ENCODE measurements at places on chromosomes 3 and 15.

DNA sequence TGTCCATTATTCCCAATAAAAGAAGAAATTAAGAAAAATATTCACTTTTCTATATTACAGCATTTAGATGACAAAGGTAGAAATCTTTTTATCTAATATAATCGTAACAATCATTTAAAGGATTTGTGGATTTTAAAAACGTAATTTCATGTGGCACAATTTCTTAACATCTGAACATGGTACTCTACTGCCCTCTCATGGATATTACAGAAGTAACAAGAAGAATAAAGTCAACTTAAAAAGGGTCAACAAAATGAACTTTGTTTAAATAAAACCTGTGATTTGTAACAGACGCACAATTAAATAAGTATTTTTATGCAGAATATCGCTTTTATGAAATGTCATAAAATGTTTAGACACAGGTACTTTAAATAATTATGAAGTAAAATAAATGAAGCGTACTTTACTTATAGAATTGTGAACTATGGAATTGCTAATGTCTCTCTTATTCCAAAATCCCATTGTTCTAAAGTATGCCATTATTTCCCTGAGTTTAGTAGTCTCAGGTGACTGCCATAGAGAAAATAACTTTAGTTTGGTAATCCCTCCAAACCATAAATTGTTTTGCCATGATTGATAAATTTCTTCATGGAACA is 366.8 kb upstream of the ZNF385D start:
- DNase-seq: peak; percentile 3

DNA sequence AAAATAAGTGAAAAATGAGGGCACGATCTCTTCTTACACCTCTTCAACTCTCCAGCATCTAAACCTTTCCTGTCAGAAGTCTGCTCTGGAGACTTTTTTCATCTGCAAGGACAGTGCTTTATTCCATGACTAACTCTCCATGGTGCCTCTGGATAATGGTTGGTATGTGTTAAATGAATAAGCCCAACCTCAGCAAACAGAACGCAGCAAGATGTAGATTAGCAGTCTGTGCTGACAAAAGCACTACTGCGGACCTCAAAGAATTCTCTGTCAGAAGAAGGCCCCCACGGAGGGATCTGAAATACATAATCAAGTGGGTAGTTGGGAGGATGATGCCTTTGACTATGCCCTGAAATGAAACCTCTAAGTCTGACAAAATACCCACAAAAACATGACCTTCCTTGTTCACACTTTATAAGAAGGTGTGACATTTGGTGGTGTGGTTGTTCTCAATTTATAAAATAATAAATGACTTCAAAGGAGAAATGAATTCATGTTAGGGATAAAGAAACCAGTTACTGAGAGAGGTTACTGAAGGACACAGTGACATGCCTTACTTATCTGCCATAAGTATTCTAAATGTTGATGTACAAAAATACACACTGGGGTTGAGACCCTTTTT is 43.2 kb upstream of the ADCY5 start:
- DNase-seq: peak; percentile 29

DNA sequence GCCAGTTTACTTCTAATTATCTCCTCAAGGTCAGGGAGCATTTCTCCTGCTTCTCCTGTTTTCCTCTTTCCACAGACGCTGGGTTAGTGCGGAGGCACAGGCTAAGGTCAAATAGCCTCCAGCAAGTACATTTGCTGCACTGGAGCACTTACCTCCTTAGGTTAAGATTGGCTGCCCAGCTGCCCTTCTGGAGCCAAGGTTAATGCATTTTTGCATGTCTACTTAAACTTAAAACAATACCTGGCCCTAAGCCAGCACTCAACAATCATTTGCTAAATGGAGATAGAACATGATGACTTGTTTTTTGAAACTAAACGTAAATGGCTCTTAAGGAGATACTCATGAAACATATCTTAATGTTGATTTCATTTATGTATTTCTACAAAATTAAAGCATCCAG is 83.5 kb downstream of the SSR3 start:
- DNase-seq: no peak

DNA sequence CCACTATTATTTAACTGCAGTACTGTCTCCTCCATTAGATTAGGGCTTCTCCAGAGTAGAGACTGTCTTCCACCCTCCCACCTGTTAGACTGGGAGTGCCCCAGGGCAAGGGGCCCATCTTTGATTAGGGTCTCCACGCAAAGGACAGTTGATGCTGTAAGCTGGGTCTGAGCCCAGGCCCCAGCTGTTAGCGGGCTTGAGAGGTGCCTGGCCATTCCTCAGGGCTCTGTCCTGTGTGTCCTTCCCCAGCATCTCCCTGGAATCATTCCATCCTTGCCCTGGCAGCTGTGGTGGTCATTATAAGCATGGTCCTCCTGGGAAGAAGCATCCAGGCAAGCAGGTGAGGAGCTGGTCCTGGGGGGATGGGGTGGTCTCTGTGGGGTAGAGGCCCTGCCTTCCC is 6.1 kb downstream of the SLC51B start:
- no peak for DNase-seq

DNA sequence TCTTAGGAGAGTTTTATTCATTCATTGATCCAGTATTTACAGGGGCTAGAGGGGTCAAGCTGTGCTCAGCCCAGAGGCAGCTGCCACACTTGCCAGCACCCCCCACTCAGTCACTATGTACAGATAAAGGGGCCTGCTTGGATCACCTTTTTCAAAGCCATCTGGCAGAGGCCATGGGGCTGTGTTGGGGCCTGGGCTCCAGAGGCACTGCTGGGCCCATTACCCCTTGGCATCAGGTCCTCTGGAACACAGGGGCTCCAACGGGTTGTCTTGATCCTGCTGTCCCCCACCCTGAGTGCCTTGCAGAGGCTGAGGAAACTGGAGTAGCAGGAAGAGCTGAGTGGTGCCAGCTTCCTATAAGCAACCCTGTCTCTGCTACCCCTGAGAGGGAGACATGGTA is 43.9 kb downstream of the SEMA3G start:
- no peak for DNase-seq

- DNase-seq: peak; percentile 79
These were observed 34.7 kb upstream of the NDUFB4 start for GRCh38 chr3:120561251-120562045.

DNA sequence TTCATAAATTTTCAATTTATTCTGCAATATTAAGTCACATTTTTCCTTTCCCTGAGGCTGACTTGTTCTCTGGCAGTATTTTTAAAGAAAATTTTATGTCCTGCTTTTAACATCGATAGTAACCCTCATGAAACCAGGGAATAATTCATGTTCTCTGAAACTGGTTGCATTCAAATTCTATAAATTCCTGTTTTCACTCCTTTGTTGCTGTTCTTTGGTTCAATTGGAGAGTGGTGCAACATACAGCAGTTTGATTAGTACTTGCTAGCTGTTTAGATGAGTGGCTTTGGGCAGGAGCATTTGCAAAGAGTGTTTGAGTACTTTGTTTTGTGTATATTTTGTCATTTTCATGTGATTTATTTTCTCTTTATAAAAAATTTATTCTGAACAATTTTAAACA is 19.2 kb downstream of the ZIC1 start:
- no peak for DNase-seq

DNA sequence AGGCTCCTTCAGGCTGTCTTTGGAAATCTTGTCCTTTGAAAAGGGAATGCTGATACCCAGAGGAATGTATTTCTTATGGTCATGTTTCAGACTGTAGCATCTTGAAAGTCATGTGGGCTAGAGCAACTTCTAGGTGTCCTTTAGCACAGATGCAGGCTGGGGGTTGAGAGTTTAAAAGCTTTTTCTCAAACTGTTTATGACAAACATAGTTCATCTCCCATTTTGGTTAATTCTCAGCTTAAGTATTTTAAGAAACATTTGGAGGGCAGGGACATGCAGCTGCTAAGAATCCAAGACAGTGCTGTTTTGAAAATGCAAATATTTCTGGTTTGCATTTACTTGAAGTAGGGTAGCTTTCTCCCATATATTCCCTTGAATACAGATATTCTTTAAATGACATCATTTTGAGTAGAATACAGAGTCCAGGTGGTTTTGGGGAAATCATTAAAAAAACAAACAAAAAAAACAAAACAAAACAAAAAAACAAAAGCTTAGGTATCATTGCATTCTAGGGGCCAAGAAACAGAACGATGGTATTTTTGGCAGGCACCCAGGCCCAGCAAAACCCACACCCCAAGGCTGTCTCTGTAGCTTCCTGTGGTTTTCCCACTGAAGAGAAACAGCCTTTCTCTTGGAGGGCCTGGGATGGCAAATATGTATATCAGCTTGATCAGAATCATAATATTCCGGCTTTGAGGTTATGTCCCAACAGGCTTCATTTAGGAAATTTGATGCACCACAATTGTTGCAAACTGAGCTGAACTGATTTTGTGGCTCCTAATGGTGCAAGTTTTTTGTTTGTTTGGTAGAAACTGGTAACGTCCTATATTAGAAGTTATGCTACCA is 120.0 kb downstream of the ATG7 start:
- DNase-seq: no peak

DNA sequence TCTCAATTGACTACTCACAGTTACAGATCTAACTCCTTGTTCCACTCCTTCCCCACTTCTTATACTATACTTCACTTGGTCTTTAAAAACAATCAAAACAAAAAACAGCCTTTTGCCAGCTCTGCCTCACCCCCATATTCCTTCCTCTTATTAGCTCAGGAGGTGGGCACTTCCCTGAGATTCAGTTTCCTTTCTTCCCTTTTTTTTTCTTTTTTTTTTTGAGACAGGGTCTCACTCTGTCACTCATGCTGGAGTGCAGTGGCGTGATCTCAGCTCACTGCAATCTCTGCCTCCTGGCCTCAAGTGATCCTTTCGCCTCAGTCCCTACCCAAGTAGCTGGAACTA is 6.9 kb downstream of the C3orf62 start:
- DNase-seq: no peak

DNA sequence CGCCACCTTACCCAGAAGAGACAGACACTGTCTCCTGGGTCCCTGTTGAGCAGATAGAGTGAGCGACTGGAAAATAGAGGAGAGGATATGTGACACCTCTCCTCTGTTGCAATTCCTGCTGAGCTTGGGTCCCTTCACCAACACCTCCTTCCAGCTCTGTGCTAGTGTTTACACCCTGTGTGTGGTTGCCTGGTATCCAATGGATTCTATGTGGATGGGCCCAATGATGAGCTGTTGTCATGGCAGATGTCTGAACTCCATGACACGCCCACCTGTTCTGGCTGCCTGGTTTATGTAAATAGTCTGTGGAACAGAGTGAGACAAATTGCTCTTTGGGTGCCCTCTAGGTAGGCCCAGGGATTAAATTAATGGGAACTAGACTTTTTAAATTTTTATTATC is 23.7 kb downstream of the RBM5 start:
- DNase-seq: no peak

GRCh38 chr3:110198717-110199587 is 861.6 kb upstream of the DPPA4 start:
- DNase-seq: no peak

GRCh38 chr3:85821130-85821756 is 862.5 kb downstream of the CADM2 start:
- DNase-seq: no peak

DNA sequence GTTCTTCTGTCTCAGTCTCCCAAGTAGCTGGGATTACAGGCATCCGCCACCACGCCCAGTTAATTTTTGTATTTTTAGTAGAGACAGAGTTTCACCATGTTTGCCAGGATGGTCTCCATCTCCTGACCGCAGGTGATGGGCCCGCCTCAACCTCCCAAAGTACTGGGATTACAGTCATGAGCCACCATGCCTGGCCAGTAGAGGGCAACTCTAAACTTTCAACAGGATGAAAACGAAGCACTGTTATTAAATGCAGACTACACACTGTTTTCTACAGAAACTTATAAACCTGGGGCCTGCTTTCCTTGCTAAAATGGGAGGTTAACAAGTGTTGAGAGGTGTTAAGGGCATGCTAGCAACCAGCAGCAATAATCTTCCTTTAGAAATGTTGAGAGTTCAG is 7.6 kb downstream of the ARPC4 start:
- no peak for DNase-seq

DNA sequence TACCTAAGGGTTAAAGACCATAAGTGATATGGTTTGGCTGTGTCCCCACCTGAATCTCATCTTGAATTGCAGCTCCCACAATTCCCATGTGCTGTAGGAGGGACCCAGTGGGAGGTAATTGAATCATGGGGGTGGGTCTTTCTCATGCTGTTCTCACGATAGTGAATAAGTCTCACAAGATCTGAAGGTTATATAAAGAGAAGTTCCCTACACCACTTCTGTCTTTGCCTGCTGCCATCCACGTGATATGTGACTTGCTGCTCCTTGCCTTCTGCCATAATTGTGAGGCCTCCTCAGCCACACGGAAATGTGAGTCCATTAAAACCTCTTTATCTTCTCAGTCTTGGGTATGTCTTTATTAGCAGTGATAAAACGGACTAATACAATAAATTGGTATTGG is 75.0 kb upstream of the CADPS start:
- no peak for DNase-seq

DNA sequence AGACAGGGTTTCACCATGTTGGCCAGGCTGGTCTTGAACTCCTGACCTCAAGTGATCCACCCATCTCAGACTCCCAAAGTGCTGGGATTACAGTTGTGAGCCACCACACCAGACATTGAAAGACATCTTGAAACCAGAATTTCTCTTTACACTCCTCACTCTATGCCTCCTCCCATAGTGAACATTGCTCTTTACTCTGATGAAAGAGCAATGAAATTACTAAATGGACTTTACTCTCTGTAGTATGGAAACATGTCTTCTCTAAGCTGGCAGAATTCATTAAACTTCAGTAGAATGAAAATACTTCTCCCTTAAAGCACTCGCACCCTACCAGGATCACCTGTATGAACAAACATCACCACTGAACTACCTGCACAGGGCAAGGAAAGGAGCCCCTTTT is 27.8 kb upstream of the TFG start:
- no peak for DNase-seq

GRCh38 chr3:156750191-156750873 is 75.8 kb upstream of the LEKR1 start:
- no peak for DNase-seq

DNA sequence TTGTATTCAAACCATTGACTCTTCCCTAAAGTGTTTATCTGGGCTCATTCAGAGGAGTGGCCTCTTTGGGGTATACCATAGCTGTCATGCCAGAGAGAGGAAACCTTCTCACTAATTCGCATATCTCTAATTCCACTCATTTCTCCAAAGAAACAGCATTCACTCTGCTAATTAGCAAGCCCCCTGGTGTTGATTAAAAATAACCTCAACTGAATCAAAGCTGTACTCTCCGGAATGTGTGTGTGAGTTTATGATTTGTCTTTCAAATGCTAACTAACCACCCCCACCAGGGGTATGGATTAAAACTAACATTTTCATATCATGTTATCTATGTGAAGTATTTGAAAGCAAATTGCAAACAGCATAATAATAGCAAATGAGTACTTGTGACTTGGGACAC is 45.5 kb downstream of the PAQR5 start:
- no peak for DNase-seq

DNA sequence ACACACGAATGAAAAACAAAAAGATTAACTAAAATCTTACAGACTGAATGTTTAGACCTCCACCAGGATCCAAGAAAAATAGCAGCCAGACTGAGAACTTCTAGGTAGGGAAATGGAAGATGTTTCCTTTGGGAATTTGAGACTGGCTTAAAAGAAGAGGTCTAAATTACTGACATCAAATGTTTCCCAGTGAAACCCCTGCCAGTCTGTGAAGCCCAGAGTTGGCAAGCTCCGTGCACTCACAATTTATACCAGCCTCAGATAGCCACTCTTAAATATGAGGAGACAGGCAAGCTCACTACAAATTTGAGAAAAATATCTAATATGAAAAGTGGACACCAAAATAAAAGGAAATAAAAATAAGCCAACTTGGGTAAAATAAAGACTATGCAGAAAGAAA is 700.5 kb upstream of the ZNF385D start:
- no peak for DNase-seq

All from CD4-positive, alpha-beta T cell treated with Interleukin-4 for 1 hour (primary cell).